ENCODE measurements at places on chromosomes 2 and 18.

DNA sequence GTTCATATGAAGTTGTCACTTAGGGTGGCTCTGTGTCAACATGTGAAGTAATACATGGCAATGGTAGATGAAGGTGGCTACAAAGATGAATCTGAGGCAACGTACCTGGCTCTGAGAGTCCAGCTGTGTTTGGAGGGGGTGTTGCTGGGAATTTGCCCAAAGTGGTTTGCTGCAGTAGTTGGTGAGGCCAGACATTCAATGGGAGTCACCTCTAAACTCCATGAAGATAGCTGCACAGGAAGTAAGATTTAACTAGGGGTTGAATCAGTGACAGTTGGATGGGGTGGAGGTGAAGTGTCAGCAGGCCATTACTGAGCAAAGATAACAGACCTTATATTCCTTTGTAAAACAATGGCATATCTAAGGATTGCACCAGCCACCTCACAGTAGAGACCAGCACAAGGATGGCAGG is 71.8 kb downstream of the NUP35 start:
- DNase-seq: no peak

DNA sequence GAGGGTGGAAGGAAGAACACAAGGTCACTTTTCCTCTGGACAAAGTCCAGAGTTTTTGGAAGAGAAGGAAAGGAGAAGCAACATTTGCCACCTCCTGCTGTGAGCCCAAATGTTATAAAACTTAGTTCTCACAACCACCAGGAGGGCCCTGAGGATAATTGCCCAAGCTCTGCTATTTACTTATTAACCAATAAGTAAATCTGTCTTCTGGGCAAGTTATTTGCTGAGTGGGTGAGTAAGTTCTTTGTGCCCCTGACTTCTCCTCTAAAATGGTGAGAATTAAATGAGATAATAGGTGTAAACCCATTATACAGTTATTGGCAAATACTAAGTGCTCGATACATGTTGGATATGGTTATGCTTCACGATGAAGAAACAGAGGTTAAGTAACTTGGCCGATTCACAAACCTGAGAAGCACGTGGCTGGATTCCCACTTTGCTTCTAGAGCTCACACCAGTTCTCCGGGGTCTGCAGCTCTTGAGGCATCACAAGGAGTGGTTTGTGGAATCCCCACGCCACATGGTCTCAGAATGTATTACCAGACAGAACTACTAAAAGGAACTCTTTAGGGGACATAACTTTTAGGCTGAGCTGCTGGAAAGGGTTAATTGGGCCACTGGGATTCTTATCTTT is 164.1 kb downstream of the MYCN start:
- no peak for DNase-seq

- DNase-seq: no peak
Measured at GRCh38 chr2:212288308-212288707, 250.3 kb downstream of the ERBB4 start.

DNA sequence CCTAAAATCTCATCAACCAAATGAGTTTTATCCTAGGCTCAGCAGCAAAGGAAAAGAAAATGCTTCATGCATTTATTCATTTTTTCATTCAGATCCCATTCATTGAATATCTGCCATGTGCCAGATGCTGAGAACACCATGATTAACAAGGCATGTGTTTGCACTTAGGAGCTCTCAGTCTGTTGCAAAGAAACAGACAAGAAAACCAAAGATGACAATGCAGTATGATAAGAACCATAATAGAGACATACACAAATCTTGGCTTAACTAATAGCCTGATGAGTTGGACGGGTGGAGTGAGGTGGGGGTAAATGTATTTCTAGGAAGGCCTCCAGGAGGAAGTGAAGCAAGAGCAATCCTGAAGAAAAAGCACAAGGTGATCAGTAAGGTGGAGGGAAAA is 177.8 kb upstream of the SCN7A start:
- DNase-seq: no peak

DNA sequence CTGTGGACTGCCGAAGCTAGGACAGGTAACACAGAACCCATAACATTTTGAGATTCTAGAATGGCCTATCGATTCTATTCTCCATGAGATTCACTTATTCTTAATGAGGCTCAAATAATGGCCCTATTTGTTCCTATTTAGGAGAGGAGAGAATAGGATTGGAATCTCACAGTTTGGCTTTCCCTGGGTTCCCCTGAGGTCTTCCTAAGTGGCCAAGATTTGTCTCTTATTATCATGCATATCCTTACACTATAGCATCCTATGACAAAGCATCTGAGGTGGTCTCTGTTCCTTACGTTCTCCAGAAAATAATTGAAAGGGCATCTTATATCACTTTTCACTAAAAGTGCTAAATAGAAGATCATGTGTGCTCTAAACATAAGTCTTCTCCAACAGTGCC is 9.5 kb downstream of the WDPCP start:
- no peak for DNase-seq

- no peak for DNase-seq
Measured at GRCh38 chr2:216283038-216283900, 89.0 kb downstream of the MARCHF4 start.

DNA sequence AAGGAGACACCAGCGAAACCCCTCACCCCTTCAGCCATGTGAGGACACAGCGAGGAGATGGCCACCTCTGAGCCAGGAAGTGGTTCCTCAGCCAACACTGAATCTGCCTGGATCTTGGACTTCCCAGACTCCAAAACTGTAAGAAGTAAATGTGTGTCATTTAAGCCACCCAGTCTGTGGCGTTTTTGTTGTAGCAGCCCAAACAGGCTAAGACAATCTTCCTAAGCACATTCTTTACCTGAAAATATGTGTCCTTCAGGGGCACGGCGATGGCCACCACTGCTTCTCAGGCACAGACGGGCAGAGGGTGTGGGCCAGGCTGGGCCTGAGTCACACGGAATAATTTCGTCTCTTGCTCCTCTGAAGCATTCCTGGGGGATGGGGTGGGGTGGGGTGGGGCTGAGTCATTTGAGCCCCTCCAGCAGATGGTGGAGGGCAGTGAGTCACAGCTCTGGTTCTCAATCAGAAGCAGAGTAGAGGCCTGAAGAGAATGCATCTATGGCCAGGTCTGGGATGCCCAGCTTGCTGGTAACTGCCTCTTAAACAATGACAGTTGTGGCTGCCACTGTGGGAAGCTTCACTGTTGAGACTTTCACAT is 142.4 kb downstream of the CAPN13 start:
- DNase-seq: no peak

DNA sequence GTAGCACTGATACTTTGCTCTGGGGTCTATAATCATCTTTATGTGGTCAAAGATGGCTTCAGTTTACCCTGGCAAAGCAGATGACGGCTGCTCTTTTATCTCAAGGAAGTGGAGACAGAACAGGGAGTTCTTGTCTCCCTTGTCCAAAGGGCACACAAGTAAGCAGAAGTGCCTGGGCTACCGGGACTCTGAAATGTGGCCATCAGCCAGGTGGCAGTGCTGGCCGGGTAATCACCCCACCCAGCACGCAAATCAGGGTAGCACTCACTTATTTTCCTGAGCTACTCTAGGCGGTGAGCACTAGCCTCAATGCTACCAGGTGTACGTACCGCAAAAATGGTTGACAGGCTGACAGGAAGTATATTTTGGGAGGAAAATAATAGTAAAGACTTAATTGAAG is 119.7 kb upstream of the ETAA1 start:
- no peak for DNase-seq

DNA sequence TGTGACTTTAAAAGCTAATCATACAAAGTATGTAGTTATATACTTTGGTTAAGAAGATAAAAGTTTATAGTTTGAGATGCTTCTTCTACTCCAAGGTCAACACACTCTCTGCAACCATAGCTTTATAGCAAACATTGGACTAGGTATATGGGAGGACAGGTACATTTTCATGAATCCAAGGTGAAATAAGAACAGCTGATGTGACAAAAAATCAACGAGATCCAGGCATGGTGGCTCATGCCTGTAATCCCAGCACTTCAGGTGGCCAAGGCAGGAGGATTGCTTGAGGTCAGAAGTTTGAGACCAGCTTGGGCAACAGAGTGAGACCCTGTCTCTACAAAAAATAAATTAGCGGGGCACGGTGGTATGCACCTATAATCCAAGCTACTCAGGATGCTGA is 163.3 kb upstream of the VWC2L start:
- DNase-seq: no peak

- DNase-seq: no peak
Measured at GRCh38 chr2:11713815-11714214, 32.6 kb upstream of the LPIN1 start.

DNA sequence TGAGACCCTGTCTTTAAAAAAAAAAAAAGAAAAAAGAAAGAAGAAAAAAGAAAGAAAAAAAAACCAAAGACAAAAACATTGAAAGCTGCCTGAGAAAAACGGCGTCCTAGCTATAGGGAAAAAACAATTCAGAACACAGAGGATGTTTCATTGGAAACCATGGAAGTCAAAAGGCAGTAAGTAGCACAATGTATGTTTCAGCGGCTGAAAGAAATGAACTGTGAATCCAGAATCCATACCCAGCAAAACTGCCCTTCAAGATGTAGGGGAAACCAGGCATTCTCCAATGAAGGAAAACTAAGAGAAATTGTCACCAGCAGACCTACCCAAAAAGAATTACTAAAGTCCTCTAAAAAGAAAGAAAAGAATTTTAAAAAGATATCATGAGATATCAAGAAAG is 27.6 kb downstream of the EVA1A start:
- no peak for DNase-seq

DNA sequence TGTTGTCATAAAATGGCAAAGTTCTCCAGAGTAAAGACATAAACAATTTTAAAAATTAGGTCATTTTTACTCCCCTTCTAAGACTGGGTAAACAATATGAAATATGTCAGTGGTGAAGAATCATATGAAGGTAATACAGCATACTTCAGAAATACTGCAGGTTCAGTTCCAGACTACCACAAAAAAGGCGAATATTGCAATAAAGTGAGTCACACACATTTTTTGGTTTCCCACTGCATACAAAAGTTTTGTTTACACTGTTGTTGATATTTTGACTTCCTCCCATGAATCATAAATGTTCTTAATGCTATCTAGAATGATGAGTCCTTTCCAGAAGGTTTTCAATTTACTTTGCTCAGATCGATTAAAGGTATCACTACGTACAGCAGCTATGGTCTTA is 73.5 kb downstream of the SMC6 start:
- no peak for DNase-seq

- no peak for DNase-seq
Measured at GRCh38 chr18:45243340-45244110, 371.8 kb upstream of the SLC14A2 start.

DNA sequence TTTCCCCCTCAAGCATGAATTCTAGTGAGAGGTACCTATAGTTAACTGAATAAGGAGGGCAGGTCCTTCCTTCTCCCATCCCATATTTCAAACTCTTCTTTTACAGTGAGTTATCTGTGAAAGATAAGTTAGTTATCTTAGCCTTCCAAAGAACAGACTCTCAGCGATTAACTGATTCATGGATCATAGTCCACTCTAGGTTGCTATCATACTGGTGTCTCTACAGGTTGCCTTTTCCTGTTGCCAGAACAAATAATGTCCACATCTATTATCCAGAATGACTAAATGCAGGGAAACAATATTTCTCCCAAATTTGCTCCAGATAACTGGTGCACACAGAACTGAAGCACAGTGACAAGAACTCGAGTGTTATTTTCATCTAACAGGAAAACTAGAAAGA is 68.3 kb downstream of the MEP1B start:
- DNase-seq: no peak

DNA sequence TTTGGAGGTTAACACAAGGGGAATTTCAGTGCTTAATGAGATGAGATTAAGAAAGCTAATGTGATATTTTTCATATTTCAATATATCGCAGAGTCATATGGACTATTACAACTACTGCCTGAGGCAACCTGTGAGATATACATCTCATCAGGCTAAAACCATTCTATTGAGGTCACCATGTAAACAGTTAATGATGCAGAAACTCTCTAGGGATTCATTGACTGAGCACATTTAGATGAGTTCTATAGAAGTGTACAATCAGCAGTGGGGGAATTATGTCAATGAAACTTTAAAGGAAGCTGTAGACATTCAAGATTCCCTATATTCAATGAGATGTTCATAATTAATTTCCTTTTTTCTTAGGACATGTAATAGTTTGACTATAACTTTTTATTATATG is 687.4 kb upstream of the SYT4 start:
- DNase-seq: no peak

DNA sequence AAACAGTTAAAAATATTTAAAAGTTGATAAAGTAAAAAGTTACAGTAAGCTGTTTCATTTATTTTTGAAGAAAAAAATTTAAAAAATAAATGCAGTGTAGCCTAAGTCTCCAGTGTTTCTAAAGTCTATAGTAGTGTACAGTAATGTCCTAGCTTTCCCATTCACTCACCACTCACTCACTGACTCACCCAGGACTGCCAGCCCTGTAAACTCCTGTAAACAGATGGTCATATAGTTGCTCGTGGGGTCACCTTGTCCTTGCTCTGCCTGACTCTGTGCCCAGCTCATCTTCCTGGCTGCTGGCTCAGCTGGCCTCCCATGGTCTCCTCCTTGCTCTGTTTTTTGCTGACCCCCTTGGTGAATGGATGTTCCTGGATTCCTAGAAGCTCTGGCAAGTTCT is 180.3 kb downstream of the VAPA start:
- no peak for DNase-seq

- DNase-seq: no peak
Measured at GRCh38 chr2:154247503-154247902, 375.8 kb downstream of the GALNT13 start.

DNA sequence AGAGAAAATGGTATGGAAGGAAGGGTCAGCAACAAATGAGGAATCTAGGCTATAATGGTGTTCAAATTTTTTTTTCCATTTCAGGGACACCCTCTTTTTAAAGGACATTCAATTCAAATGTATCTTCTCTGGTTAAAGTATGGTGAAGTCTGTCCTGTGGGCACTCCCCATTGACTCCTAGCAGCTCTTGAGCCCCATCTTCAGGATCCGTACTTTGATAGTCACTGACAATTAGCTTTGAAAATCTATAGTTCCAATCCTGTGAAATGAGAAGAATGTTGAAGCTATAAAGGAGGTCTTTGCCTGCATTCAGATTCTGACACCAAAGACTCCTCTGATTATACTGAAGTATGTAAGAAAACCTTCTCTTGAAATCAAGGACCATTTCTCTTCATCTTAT is 43.3 kb downstream of the KCNH7 start:
- DNase-seq: no peak

DNA sequence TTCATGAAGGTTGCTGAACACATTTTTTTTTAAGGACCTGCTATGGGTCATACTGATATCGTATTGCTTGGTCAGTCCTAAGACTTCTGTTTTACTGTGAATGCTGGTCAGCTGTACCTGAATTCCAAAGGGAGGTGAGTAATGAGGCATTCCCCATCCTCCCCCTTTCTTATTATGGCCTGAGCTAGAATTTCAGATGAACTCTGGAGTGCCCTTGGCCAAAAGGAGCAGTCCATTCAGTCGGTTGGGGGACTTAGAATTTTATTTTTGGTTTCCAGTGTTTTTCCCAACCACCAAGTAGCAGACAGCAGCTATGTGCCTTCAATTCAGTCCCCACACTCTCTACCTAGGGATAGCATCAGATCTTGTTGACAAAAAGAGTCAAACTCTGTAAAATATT is 26.9 kb upstream of the PDCL3 start:
- no peak for DNase-seq

All from CD4-positive, alpha-beta T cell treated with Interleukin-15 for 4 hours (primary cell).